ENCODE measurements at places on chromosomes 3 and 15.

DNA sequence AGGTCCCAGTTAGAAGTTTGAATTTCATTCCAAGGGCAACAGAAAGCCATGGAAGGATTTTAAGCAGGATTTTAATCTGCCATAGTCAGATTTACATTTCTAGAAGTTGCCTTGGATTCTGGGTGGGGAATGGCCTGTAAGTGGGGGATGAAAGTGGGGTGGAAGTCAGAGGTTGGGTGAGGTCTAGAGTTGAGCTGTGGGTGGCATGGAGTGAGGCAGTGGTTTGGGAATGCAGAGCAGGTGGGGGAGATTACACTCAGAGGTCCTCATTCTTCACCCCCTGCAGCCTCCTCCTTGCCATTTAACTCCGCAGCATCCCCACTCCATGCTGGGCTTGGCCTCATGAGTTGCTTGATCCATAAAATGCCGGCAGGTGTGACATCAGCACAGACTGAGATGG, 32.0 kb upstream of the CCDC174 start:
- no peak for DNase-seq

DNA sequence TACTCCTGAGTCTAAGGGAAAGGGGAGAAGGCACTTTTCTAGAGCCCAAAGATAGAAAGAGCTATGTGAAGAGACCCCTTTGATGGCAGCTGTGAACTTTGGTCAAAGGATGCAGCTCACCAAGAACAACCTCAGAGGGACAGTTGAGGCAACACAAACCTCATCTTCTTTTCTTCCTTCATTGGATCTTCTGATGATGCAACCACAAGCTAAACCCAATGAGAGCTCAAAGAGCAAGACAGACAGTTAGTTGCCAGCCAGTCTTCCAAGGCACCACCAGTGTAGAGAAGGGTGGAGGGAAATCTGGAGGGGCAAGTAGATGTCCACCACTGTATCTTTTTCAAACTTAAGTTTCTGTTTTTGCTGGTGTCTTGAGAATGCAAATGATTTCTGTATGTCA, 10.4 kb upstream of the MNS1 start:
- DNase-seq: no peak

- DNase-seq: no peak
Observed at GRCh38 chr3:183038221-183038620, 57.9 kb upstream of the DCUN1D1 start.

- DNase-seq: no peak
Observed at GRCh38 chr3:144496141-144496835, 524.7 kb downstream of the DIPK2A start.

- DNase-seq: no peak
Observed at GRCh38 chr15:66622591-66623022, 56.8 kb upstream of the LCTL start.

GRCh38 chr15:52318729-52319500, 23.3 kb upstream of the MYO5C start:
- DNase-seq: peak; percentile 96

GRCh38 chr3:52361454-52361853, 45.3 kb downstream of the DNAH1 start:
- no peak for DNase-seq

DNA sequence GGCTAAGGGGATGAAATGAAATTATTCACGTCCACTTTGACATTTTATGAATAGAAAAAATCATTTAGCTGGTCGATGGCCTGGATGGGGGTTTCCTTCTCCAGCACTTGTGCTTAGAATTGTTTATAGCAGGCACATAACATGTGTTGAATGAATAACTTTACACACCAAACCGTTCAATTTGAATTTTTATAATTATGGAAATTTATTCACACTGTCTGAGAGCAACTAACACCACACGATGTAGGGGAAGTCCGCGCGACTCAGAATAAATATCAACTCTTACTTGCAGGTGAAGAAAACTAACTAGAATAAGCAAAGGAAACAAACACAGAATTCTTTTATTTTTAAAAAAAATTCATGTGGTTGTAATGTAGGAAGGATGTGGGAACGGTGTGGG, 81.3 kb downstream of the MINAR1 start:
- DNase-seq: no peak

GRCh38 chr3:45210308-45211041, 15.6 kb downstream of the TMEM158 start:
- peak; percentile 89 for DNase-seq

DNA sequence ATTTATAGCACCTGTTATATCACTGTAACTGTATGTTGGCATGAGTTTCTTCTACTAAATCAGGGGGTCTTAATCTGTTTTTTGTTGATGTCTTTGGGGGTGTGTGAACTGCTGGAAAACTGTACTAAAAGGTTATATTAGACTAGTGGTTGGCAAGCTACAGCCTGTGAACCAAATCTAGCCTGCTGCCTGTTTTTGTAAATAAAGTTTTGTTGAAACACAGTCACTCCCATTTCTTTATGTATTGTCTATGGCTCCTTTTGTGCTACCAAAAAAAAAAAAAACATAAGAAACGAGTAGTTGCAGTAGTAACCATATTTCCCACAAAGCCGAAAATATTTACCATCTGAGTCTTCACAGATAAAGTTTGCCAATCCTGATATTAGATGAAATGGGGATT, 126.7 kb downstream of the AKAP13 start:
- no peak for DNase-seq

Measured in thyroid gland (tissue), 4 donors.